ENCODE measurements at places on chromosomes 1 and 21.

DNA sequence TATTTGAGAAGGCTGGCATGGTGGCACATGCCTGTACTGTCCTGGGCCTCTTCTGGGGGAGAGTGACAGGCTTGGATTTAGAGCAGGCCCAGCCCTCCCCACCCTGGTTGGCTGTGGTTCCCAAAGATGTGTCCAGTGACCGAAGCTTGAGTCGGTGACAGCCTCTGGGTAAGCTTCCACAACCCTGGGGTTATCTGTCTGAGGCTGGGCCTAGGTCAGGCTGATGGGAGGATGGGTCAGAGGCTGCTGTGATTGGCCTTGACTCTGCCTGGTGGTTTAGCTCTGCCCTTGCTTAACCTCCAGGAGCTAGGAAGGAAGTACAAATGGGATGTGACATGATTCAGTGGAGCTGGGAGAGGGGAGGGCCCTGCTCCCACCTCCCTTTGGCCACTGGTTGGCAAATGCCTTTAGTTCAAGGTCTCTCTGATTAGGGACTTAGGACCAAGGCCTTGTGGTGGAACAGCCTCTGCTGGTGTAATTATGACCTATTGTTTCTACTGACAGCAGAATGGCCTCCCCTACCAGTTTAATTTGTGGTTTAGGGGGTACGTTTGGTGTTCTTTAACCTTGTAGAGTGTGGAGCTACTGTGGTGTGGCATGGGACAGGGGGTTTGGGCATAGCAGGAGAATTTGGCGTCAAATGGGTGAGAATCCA lies 16.6 kb downstream of the NUDC start:
- DNase-seq = no peak

GRCh38 chr1:241813768-241814320 lies 34.2 kb upstream of the EXO1 start:
- no peak for DNase-seq

DNA sequence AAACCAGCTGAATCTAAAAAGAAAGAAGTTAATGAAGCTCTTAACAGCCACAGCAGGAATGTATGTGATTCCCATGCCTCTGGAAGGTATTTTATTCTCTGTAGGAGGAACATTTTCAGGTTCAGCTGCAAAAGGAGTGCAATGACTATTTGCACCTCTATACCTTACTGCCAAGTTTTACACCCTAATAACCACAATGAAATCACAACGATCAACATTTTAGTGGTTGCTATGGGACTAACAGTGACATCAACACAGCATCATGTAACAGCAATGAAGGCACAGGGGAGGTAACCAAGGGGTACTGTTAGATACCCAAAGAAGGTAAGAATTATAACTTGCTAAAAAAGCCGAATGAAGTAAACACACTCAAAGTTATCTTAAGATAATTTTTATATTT lies 116.3 kb upstream of the HP1BP3 start:
- no peak for DNase-seq

GRCh38 chr1:90591970-90592356 lies 125.1 kb downstream of the BARHL2 start:
- peak; percentile 13 for DNase-seq

DNA sequence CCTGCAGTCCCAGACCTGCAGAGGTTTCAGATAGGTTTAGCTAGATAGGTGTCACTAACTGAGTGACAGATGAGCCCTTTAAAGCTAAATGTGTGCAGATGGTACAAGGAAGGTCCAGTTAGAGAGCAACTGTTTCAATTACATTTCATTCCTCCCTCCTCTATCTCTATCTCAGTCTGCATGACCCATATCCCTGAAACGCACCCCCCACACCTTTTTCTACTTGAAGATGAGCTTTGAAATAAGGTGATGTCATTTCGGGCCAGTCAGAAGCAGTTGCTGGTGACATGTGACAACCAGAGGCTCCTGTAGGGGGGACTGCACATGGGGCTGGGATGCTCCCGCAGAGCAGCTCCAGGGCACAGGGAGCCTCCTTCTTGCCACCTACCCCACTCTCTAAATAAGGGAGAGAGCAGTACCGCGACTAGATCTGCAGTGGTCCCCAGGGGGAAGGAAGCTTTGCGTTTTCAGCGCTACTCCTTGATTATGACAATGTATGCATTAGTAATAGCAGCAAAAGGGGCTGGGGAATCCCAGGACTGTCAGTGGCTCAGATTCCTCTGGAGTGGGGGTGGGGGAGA lies 4.3 kb downstream of the ATP8B2 start:
- DNase-seq = no peak

DNA sequence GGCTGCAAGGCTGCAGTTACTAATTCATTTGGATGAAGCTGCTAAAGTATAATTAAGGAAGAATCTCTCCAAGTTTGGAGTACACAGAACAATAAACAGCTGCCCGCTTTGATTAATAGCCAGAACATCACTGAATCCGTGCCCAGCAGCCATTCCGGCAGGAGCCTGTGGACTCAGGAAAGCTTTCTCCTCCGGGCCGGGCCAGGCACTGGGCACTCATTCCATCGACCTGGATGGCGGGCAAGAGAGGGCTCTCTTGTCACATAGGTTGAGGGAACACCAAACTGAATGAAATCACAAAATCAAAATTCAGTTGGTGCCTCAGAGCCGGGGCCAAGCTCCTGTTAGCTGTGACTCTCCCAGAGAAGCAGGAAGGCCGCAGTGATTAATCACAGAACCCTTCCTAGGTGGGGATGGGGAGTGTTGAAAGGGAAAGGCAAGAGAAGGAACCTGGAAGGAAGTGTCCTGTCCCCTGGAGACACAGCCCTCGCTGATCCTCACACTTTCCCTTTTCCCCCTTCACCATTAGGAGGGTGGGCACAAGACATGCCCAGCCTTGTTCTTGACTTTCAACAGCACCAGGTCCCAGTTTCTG lies 306.7 kb downstream of the NPHP4 start:
- no peak for DNase-seq

GRCh38 chr1:155091071-155092051 lies 12.7 kb downstream of the EFNA3 start:
- DNase-seq = peak; percentile 95

- DNase-seq = no peak
These were observed 71.1 kb upstream of the DPT start for GRCh38 chr1:168799927-168800605.

DNA sequence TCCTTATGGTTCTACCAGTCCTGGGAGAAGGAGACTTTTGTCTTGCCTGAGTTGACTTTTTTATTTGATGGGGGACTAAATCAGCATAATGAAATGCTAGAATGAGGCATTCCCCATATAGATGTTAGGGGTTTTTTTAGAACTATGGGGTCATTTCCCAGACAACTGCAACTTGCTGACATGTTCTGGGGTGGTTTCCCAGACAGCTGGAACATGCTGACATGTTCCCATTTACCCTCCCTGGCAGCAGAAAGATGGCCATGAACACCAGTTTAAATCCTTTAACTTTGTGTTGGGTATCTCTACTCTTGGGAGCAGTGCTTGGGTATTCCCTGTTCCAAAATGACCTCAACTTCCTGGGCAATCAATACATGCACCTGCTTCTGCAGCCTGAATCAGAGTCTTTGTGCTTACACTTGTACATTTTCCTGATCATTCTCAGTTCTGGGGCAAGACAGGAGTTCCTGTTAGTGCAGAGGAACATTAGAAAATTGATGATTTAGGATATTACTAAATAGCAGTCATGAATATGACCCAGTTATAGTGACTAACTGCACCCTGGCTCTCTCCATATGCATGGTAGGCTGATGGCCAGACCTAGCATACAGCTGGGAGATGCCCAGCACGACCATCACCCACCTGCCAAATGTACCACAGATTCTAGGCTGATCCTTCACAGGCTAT lies 75.4 kb upstream of the CD5L start:
- no peak for DNase-seq

DNA sequence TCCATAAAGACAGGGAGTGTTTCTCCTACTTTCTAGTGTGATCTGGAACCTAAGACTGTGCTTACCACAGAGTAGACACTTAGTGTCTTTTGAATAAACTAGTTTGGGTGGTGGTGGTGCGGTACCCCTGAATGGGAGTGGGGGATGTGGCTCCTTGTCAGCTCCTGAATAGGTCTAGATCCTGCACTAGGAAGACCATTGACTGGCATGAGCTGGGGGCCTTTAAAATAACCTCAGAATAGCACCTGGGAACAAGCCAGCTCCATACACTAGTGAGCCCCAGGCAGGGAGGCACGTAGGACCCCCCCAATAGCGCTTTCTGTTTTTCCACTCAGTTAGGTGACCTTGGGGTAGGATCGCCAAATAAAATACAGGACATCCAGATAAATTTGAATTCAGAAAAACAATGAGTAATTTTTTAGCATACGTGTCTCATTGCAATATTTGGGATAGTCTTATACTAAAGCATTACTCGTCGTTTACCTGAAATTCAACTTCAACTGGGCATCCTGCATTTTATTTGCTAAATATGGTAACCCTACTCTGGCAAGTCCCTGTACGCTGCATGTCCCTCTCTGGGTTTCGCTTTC lies 45.6 kb downstream of the AZIN2 start:
- DNase-seq = no peak

DNA sequence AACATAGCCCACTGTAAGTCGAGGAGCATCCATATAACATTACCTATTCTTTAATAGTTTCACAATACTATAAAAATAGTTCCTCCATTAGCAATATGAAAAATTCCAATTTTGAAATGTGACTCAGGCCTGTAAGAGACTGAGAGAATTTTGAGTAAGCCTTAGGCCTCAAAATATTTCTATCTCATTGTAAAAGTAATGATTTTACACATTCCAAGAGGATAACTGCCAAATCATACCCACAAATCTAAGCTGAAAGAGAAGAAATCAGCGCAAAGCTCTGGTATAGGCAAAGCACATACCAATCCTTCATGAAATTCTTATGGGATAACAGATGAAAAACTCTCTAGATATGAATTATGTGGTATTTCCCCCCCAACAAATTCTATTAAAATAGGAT lies 144.1 kb downstream of the CDC42BPA start:
- DNase-seq = no peak

DNA sequence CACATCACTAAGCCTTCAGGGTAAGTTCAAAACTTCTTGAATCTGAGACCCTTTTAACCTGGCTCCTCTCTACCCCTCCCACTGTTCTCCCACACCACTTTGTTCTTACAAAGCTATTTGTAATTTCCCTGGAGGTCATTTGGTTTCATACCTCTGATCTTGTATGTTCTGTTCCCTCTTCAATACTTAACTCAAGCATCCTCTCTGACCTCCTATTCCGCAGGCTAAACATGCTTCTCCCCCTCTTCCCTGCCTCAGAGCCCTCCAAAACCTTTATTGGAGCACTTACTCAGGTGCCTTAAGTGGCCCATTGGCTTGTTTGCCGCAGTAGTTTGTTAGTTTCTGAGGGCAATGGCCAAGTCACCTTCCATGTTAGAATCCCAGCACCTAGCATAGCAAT lies 54.8 kb downstream of the SSX2IP start:
- peak; percentile 21 for DNase-seq

DNA sequence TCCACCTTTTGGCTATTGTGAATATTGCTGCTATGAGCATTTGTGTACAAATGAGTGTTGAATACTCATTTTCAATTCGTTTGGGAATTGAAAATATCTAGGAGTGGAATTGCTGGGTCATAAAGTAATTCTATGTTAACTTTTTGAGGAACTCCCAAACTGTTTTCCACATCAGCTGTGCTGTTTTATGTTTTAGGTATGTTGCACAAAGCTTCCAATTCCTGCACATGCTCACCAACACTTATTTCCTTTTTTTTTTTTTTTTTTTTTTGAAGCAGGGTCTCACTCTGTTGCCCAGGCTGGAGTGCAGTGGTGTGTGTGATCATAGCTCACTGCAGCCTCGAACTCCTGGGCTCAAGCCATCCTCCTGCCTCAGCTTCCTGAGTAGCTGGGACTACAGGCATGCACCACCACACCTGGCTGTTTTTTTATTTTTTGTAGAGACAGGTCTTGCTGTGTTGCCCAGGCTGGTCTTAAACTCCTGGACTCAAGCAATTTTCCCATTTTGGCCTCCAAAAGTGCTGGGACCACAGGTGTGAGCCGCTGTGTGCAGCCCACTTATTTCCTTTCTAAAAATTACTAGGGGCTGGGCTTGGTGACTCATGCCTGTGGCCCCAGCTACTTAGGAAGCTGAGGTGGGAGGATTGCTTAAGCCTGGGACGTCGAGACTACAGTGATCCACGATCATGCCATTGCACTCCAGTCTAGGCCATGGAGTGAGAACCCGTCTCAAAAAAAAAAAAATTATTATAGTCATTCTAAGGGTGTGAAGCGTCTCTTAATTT lies 33.4 kb downstream of the TMCC2 start:
- DNase-seq = no peak

- DNase-seq = no peak
These were observed 21.4 kb upstream of the NPPB start for GRCh38 chr1:11880181-11880575.

GRCh38 chr1:25198663-25199252 lies 33.5 kb downstream of the SYF2 start:
- no peak for DNase-seq

DNA sequence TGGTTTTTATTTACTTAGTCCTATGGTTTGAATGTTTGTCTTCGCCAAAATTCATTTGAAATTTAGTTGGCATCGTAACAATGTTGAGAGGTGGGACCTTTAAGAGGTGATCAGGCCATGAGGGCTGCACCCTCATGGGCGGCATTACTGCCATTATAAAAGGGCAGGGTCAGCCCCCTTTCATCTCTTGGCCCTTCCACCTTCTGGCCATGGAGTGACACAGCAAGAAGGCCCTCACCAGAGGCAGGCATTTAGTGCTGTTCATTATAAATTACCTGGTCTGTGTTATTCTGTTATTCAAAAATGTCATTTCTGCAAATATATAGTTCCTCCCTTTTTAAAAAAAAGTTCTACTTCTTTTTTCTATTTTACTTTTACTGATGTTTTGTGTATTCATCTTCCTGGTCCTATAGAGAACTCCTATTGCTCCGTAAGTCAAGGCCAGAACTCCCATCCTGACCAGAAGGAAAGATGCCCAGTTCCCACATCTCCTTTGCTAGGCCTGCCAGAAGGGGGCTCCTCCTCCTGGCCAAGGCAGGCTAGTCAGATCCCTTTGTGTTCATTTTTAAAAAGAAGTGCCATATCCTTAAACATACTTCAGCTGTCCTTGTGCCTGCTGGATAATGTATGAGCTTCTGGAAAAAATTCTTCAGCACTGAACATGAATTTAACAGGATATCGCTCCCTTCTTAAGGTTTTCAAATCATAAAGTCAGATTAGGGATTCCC lies 10.0 kb upstream of the LBR start:
- no peak for DNase-seq
